ENCODE measurements at places on chromosomes 3 and 15.
A peak's percentile ranks its signal among the peaks of the same experiment; 100 is the strongest.

- DNase-seq, result no peak
Observed at GRCh38 chr3:53833700-53834099, 12.5 kb downstream of the CHDH start.

DNA sequence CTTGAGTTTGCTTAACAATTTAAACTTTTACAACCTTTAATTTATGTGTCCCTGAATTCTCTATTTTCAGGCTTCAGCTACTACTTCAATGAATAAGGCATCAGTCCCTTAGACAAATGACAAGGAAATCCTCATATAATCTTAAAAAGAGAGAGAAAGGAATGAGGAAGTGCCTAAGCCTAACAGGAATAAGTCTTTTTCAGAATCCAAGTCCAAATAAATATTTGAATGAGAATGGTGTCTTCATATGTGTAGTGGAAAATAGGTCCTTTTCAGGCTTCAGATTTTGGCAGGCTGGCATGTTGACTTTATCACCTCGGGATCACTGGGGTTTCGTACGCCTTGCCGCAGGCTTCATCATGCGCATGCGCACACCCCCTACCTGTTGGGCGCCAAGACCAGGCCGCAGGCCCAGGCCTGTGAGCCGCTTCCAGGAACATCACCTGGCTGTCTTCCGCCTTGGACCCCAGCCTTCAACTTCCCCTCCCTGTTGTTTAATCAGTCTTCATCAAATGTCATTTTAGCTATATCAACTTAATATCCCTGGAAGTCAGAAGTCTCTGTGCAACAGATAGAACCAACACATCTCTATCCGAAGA is 334.5 kb downstream of the SOX2 start:
- no peak for DNase-seq

- no peak for DNase-seq
Observed at GRCh38 chr15:98889930-98890695, 117.5 kb downstream of the PGPEP1L start.

DNA sequence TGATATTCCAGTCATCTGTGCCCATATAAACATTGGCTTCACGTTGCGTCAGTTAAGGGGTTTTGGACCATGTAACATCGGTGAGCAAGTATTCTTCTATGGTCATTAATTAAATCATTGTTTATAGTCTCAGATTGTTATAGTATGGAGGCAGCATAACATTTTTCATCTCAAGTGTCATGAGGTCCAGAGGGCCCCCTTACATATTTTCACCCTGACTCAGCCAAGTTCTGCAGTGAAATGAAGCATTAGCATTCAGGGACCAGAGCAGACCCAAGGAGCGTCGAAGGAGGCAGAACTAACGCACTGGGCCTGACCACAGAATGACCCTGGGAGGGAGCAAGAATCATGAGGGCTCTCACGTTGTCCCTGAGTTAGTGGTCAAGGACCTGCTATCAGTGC is 171.5 kb downstream of the LRTM1 start:
- DNase-seq, result no peak

- DNase-seq, result no peak
Observed at GRCh38 chr3:47646362-47646761, 67.7 kb upstream of the CSPG5 start.

GRCh38 chr3:5278666-5279065 is 91.2 kb downstream of the EDEM1 start:
- DNase-seq, result no peak

DNA sequence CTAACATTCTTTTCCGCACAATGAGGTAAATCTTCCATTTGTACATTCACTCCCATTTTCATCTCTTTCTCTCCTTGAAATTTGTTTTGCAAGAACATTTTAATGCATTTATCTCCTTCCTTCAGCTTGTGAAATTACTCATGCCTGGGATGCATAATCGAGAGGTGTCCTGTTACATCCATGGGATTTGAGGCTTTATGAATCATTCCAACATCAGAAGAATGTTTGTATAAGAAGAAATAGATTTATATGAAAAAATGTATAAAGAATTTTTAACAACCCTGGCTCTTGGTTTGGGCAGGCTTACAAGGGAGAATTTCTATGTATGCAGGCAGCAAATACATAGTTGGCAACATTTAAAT is 93.2 kb upstream of the MBNL1 start:
- no peak for DNase-seq

DNA sequence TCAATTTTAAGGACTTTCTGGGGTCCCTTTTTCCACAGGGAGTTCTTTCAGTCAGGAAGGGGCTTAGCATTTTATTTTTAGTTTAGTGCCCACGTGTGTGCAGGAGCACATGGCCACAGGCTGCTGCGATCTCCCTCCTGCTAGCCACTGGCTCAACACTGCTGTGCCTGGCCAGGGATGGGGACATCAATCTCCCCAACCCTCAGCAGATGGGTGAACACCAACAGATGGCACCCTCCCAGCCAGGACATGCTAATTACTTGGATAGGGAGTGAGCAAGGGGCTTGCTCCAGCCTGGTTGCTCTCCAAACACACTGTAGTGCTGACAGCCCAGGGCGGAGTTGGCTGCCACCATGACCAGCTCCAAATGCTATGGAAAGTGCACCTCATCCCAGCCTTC is 7.4 kb upstream of the RIOX2 start:
- DNase-seq, result no peak

DNA sequence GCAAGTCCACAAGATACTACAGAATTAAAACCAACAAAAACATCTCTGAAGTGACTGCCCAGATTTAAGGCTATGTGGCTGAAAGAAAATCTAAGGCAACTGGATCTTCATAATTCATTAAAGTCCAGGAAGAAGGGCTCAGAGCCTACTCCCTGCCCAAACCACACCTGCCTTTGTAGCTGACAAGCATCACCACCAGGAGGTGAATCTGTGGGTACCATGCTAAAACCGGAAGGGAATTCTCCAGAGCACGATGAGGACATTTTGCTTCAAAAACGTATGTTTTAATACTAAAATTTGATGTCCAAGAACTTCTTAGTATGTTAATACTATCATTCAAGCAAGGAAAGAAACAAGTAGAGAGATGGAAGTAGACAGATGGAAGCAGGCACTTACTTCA is 495.9 kb upstream of the NECTIN3 start:
- no peak for DNase-seq

GRCh38 chr3:181564222-181564621 is 147.5 kb upstream of the SOX2 start:
- no peak for DNase-seq

GRCh38 chr3:66162766-66163165 is 58.0 kb upstream of the SLC25A26 start:
- DNase-seq, result no peak

DNA sequence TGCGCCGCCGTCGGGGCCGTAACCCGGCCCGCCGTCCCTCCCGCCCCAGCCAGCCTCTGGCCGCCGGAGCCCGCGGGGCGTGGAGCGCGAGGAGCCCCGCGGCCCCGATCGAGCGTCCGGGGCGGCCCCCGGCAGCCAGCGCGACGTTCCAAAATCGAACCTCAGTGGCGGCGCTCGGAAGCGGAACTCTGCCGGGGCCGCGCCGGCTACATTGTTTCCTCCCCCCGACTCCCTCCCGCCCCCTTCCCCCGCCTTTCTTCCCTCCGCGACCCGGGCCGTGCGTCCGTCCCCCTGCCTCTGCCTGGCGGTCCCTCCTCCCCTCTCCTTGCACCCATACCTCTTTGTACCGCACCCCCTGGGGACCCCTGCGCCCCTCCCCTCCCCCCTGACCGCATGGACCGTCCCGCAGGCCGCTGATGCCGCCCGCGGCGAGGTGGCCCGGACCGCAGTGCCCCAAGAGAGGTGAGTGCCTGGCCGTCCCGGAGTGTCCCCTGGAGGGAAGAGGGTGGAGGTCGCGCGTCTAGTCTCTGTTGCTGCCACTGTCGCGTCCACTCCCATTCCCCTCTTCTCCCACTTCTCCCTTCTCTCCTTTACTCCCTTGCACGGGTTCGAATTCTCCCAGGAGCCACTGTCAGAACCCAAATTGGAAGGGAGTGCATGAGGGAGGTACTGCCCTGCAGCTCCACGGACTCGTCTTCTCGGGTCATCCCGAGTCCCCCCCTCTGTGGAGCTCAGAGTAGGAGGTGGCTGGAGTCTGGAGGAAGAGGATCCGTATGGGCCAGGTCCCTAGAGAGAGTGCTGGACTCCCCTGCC is 585 bp downstream of the CSK start:
- DNase-seq, result peak; percentile 60

DNA sequence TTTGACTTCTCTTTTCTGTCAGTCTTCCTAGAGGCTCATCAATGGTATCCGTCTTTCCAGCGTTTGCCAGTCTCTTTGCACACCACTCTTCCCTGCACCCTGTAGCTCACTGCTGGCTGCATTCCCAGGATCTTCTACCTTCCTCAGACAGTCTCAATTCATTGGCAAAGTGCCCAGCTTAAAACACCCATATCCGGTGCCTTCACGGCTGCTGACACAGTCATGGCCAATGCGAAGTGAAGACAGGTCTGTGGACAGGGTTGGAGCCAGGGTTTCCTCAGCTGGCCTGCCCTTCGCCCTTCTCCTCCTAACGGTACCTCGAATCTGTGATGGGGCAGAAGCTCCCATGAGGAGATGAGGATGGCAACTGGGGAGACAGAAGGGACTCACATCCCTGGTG is 36.1 kb downstream of the PTH1R start:
- DNase-seq, result no peak

- DNase-seq, result no peak
Observed at GRCh38 chr3:30504939-30505338, 101.5 kb upstream of the TGFBR2 start.

DNA sequence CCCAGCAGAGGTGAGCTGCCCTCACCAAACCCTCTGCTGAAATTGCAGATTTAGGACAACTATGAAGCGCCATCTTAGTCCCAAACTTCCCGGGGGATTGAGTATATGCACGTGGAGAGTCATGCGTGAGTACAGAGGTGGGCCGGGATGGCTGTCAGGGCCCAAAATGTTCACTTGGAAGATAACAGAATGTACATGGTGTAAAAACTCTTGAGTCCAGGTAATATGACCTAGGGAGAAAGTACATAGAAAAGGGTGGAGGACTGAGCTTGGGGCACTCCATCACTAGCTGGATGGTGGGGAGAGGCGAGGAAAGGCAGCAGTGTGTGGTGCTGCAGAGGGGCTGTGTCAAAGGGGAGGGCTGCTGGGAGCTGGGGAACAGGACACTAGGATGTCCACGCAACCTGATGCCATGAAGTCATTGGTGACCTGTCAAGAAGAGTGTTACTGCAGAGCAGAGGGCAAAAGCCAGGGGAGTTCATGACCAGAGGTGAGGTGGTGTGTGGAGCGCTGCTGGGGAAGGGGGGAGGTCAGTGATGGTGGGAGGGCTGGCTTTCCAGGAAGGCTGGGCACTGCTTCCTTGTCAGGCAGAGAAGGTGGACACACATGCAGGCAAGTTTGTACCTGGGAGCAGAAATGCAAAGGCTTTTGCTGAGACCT is 236.2 kb upstream of the LYSMD4 start:
- no peak for DNase-seq

- DNase-seq, result no peak
Observed at GRCh38 chr3:133211449-133211848, 173.3 kb downstream of the TMEM108 start.

DNA sequence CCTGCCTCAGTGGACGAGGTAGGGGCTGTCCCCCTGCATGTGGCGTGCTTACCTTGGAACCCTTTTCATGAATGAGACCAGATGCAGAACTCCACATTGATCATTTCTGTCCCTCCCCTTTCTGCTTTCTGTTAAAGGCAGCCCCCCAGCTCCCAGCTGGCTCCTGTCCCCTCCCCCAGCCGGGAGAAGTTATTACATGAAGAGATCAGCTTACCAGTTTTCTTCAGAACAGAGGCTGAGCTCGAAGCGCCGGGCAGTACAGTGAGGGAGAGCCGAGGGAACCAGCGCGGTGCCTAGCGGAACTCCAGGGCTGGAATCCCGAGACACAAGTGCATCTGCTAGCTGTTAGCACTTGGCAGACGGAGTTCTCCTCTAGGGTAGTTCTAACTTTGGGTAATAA is 263.3 kb upstream of the NR2E3 start:
- no peak for DNase-seq

- DNase-seq, result no peak
Observed at GRCh38 chr3:123126031-123126430, 59.2 kb downstream of the PDIA5 start.

DNA sequence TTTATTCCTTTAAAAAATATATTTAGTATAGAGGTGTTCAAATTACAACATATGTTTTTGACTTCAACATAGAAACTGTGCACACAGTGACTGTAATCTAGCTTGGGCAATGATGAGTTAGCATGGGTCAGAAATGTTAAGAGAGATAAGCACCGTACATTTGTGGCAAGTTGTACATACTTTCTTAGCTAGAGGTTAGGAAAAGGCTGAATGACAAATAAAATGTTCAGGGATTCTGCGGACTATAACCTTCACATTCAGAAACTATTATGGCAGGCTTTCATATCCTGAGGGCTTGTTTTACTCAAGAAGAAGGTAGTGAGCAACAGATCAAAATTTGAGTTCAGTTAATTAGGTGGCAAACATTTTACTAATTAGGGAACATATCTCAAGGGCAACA is 379.7 kb upstream of the EPHA6 start:
- no peak for DNase-seq

DNA sequence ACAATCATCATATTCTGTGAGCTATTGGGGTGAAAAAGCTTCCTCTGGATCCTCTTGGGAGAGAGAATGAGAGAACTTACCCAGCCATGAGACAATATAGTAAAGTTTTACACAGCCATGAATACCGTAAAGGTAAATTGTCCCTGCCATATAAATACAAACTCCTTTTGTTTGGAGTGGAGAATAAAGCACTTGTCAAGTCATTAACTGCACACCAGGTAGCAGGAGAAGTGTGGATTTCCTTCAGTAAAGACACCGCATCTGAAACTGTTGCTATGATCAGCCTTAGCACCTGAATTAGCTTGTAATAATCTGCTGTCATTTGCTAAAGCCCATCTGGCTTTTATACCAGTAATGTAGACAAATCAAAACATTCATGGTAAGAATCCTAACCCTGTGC is 336.6 kb upstream of the SLCO3A1 start:
- DNase-seq, result no peak

GRCh38 chr3:33717616-33717865 is 513 bp downstream of the CLASP2 start:
- DNase-seq, result no peak

GRCh38 chr3:32597656-32598055 is 27.0 kb upstream of the DYNC1LI1 start:
- no peak for DNase-seq

- no peak for DNase-seq
Observed at GRCh38 chr3:100496711-100497261, 4.4 kb downstream of the TMEM45A start.

- no peak for DNase-seq
Observed at GRCh38 chr3:172104471-172105072, 65.2 kb downstream of the FNDC3B start.

GRCh38 chr3:28877912-28878311 is 403.0 kb upstream of the RBMS3 start:
- no peak for DNase-seq

- no peak for DNase-seq
Observed at GRCh38 chr3:54536450-54536849, 391.4 kb downstream of the LRTM1 start.

- DNase-seq, result no peak
Observed at GRCh38 chr3:62041681-62042080, 331.7 kb downstream of the FEZF2 start.

DNA sequence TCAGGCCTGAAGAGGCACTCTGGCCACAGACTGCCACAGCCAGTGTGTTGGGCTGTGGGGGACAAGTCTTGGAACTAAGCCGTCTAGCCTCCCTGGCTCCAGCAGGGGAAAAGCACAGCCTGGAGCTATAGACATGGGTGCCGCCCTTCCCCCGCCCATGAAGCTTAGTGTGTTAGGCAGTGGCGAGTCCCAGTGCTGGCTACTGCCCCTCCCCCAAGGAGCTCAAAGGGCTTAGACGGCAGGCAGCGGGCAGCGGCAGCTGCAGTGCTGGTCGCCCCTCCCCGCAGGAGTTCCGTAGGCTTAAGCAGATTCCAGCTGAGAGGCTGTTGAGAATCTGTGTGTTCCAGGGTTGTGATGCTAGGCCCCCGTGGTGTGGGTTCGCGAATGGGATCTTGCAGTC is 135.8 kb upstream of the RORA start:
- DNase-seq, result no peak

All from T-helper 9 cell (primary cell).